NCI-H446 (cell line): ENCODE measurements at places on chromosomes 6 and 20.

GRCh38 chr6:80402266-80402665 is 295.8 kb downstream of the BCKDHB start:
- DNase-seq: no peak

DNA sequence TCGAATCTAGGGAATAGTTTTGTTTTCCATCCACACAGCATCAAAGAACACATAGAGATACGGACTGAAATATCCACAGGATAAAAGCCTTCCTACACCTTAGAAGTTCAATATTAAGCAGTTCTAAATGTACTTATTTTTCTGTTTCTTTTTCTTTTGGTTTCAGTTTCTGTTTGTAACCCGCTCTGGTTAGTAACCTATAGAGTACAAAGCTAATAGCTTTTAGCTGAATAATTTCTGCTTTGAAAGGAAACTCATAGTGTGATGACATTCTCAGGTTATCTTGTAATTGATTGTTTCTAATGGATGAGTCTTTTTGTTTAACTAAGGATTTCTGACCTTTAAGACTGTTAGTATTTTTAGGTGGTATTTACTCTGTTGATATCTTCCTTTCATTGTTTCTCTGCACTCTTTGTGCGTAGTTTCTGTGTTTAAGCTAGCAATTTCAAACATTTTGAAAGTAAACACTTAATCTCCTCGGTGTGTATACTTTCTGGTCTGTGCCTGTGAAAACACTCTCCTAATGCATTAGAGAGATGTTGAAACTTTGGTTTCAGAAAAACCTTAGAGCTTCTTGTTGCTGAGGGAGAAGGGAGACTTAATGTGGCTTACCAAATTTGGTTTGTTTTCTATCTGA is 385.5 kb downstream of the HDGFL1 start:
- DNase-seq: no peak

GRCh38 chr6:79544939-79545450 is 7.8 kb upstream of the LCA5 start:
- peak; percentile 89 for DNase-seq

DNA sequence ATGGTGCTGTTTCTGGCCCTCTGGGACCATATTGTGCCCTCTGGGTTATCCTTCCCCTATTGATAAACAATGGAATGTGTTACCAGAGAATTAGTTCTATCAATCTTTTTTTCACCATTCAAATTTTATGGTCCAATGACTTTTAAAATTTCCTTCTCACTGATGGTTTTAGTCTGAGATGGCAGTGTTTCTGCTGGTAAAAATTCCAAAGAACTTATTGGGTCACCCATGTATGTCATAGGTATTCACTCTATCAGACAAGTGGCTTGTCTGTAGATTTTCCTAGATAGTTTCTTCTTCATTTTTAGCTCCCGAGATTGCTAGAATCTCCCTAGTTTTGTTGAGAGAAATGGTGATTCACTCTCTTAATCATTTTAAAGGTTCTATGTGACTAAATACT is 357.2 kb upstream of the RGS17 start:
- DNase-seq: no peak

- DNase-seq: no peak
Measured at GRCh38 chr20:58340853-58341252, 31.3 kb downstream of the RAB22A start.

GRCh38 chr20:2930538-2930937 is 57.3 kb downstream of the PTPRA start:
- no peak for DNase-seq

- no peak for DNase-seq
Measured at GRCh38 chr6:38184585-38185080, 365.1 kb downstream of the ZFAND3 start.

DNA sequence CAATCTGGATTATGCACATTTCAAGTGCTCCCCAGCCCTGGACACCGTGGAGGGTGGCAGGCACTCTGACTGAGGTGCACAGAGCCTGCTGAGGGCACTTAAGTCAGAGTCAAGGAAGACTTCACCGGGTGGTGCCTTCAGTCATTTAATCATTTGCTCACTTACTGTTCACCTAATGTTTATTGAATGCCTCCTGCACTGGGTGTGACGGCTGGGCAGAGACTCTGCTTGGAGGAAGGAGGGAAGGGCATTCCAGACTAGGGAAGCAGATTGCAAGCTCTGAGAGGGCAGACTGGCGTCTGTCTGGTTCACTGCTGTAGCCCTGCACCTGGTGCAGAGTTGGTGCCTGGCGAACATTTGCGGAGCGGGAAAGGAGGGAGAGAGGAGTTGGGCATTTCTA is 54.2 kb upstream of the FAM83D start:
- DNase-seq: no peak

- DNase-seq: no peak
Measured at GRCh38 chr6:135191508-135192255, 10.6 kb downstream of the MYB start.

- no peak for DNase-seq
Measured at GRCh38 chr6:142827991-142828390, 117.0 kb downstream of the HIVEP2 start.

- no peak for DNase-seq
Measured at GRCh38 chr6:217048-217659, 75.1 kb upstream of the DUSP22 start.

GRCh38 chr6:141580988-141581552 is 551.7 kb upstream of the GJE1 start:
- no peak for DNase-seq

DNA sequence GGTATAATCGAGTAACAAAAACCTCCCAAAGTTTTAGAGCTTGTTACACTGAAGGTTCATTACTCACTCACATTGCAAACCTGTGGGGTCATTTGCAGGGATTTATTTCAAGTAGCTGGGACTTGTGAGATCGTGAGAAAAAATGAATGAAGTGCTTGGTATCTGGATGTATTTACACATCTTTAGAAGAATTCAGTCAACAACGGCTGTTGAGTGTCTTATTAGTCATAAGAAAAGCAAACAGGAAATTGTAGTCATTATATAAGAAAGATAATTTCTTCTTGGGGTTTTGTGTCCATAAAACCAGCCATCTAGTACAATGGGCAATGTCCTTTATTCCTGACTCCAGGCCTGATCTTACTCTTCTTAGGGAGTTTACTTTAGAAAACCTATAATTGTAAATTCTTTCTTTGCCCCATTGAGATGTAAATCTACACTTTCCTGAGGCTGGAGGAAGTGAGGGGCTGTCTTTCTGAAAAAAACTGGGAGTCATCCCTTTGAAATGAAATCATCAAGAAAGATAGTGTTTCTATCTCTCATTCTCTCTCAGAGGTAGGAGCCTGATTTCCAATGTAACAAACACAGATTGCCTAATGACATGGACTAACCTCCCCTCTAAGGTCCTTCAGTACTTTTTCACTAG is 202.5 kb upstream of the ASCC3 start:
- DNase-seq: no peak

DNA sequence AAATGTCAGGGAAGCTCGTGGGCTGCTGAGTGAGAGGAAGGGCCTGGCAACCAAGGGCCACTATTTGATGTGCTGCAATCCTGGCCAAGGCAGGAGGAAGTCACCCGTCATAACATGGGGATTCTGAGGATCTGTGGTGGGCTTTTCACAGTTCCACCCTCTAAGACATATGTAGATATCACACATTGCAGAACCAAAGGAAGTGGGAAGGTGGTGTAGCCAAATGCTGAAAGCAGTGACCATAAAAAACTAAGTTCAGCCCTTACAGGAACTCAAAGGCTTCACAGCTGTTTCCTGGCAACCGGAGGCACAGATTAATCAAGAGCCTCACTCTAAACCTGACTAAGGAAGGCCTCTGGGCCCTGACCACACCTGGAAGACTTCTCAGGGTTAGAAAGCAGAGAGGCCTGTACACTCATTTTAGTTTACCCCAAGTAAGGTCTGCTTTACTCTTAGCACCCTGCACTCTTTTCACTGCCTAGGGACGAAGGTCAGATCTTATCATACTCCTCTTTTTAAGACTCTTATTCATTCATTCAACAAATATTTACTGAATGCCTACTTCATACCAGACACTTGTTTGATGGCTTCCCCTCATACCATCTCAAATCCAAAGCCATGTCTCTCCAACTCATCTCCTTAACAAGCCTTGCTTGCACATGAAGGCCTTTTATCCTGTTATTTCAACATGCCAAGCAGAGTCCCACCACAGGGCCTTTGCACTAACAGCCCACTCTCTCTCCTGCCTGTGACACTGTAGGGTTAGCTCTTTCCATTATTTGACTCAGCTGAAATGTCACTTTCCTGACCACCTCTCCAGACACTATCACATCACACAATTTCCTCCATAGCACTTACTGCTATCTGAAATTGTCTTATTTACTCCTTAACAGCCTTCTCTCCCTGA is 2.6 kb downstream of the UBE2V1 start:
- DNase-seq: no peak

DNA sequence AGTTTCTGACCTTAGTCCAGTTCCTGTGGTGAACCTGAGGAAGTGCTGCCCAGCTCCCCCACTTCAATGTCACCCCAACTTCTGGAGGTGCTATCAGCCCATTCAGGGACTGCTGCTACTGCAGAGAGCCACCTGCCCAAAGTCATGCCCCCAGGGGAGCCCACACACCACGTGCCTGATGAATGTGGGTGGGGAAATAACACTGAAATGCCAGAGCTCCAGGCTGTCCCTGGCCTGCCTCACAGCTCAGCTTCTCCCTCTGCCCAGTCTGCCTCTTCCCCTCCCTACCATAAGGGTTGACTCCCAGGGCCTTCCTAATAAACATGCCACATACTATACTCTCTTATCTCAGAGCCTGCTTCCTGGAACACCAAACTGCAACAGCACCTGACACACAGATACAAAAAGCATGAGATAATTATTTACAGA is 276.4 kb upstream of the MOCS1 start:
- DNase-seq: no peak

- DNase-seq: no peak
Measured at GRCh38 chr20:63587776-63588591, 13.9 kb upstream of the HELZ2 start.

GRCh38 chr20:20668639-20669038 is 43.8 kb downstream of the RALGAPA2 start:
- DNase-seq: no peak

DNA sequence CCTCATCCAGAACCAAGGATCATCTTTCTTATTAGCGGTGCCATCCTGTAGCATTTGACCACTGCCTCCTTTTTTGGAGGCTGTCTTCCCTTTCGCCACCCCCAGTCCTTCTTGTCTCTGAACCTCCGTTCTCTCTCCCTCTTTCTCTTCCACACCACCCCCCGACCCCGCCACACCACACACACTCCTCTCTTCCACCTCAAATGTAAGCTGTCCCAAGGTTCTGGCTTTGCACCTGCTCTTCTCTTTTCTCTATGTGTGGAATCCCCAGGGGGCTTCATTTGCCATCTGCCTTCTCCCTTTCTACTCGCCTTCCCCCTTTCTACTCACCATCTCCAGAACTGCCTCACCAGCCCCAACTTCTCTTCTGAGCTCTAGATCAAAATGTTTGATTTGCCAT is 111.3 kb upstream of the CDYL start:
- DNase-seq: no peak

DNA sequence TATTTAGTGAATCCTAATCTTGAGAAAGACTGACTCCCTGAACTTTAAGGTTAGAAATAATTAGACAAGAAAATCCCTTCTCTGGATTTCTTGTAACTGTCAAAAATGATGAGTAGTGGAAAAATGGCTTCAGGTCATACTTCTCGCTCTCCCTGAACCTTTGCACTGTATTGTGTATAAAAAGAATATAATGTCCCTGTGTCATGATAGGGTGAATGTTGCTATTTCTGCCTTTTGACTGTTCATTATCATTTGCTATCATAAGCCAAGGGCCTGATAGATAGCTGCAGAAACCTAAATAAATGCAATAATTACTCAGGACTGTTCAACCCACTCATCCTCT is 39.3 kb downstream of the ALDH8A1 start:
- DNase-seq: no peak

DNA sequence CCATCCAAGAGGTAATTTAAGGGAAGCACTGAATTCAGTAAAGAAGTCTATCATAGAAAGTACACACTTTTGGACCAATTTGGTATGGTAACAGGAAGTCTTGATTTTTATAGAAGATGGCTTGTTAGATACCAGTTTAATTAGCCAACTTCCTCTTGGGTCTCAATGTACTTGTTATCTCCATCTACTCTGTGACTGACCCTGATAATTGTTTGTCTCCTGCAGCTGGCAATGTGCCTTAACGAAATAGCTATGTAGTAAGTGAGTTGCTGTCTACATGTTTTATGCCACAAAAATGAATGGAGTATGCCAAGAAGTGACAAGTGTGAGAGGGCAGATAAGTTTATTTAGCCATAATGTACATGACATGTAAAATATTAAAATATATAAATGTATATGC is 410.5 kb upstream of the MAN1A1 start:
- DNase-seq: no peak

DNA sequence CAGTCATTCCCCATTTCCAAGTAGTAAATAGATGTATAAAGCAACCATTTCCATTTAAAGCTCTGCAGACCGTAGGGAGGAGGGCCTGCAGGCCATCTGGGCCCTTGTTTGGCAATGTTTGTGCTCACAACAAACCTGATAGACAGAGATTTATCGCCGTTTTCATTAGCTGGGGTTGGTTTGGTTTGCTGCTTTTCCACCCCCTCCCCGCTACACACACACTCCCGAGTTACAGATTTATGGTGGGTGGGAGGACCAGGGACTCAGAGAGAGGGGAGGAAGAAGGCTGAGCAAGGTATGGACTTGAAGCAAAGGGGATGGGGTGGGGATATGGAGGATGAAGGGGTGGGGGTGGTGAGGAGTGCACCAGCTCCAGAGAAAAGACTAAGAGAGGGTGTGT is 36.6 kb upstream of the FOXP4 start:
- DNase-seq: no peak

- no peak for DNase-seq
Measured at GRCh38 chr20:63915471-63915870, 20.5 kb downstream of the DNAJC5 start.

DNA sequence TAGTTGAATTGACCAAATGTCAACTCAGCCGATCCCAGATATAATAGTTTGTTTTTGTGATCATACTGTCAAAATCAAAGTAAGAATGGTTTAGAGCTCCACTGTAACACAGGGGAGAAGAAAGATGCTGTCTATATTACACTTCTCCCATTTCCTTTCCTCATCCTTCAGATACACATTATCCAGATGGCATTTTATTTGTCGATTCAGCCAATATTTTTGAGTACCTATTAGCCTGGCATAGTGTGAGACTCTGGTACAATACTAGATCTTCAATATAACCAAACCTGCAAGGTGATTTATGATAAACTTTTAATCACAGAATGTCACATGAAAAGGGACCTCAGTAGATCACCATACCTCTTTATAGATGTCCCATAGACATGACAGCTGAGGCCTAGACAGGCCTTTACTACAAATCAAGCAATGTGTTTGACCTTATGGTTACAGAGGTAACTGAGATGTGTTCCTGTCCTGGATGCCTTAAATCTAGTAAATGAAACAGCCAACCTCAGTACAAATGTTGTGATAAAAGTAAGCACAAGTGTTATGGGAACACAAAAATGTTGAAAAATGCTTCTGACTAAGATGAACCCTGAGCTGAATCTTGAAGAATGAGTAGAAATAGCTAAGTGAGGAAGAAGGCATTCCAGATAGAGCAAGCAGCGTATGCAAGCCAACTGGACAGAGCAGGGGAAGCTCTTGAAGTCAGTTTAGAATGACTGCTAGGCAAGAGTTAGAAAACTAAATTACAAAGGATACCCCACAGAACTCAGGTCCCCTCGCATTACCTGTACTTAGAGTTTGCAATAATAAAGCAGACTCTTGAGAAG is 1.9 kb downstream of the FBXO9 start:
- no peak for DNase-seq
